ENCODE measurements at places on chromosomes 6 and 20.
A peak's percentile ranks its signal among the peaks of the same experiment; 100 is the strongest.

- peak; percentile 86 for ATAC-seq
Observed at GRCh38 chr6:106085984-106086813, at the start of gene PRDM1. Gene PRDM1, plus strand, starts transcription at chr6:106086336. Its CDS starts 218 bp downstream, at chr6:106086554.

- ATAC-seq: no peak
Observed at GRCh38 chr6:1986454-1987243, 258.8 kb downstream of the GMDS start.

DNA sequence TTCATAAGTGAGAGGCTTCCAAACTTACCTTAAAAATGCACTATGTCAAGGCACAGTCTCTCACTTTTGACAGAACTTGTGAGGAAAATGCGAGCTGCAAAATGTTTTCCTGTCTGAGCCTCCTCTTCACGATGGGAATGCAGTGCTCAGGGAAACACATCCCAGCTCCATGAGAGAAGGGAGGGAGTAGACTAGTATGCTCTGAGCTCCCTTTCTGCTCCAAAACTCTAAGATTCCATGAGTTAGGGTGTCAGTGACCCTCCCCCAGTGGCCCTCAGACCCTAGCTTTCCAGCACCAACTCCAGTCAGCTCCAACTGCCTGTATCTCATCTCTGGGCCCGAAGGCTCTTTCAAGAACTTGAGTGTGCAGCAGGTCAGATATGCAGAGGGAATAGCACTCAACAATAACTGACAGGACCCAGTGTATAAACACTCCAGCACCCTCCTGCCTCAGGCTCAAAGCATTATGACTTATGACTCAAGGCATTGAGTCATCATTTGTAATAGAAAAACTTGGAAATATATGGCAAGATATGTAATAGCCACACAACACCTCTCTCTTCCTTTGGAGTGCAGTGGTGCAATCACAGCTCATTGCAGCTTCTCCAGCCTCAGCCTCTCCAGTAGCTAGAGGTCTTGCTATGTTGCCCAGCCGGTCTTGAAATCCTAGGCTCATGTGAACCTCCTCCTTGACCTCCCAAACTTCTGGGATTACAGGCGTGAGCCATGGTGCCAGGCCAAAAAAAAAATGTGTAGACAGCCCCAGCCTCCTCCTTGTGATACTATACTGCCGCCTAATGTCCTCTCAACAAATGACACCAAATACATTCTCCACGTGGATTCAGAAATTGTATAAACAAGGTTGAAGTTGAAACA, 16.7 kb upstream of the ENTPD6 start:
- peak; percentile 99 for ATAC-seq

DNA sequence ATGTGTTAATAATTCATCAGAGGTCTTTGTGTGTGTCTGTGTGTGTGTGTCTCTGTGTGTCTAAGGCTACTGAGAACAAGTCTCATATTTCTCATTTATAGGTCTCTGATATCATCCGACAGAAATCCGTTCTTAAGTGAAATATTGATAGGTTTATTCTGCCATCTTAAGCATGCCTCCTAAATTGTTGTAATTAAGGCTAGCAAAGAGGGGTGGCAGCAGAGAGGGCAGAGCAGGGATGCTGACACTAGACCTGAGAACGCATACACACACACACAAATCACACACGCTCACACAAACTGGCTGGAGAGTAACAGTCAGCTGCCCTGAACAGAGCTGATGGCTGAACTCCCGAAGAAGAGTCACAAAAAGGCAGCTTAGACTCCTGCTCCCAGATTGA, 84.9 kb upstream of the LRFN2 start:
- ATAC-seq: no peak
